ENCODE measurements at places on chromosomes 13 and 19. TPM values are rescaled to one million over a fixed set of nuclear protein-coding genes. Genes with fewer than 3 reads are reported as not detected.

- no peak overlapping the region for H3K4me3 ChIP-seq
- peaks cover 85% of the 10 kb centered on the region for H3K27me3 ChIP-seq
- DNase-seq: no peak
- H3K4me1 ChIP-seq: peaks cover 21% of the 10 kb centered on the region
- H3K27ac ChIP-seq: peak overlapping the region; percentile 41
- peaks cover 5% of the 10 kb centered on the region for H3K36me3 ChIP-seq
Observed at GRCh38 chr13:94707400-94708021, 4.8 kb downstream of the SOX21 start.

DNA sequence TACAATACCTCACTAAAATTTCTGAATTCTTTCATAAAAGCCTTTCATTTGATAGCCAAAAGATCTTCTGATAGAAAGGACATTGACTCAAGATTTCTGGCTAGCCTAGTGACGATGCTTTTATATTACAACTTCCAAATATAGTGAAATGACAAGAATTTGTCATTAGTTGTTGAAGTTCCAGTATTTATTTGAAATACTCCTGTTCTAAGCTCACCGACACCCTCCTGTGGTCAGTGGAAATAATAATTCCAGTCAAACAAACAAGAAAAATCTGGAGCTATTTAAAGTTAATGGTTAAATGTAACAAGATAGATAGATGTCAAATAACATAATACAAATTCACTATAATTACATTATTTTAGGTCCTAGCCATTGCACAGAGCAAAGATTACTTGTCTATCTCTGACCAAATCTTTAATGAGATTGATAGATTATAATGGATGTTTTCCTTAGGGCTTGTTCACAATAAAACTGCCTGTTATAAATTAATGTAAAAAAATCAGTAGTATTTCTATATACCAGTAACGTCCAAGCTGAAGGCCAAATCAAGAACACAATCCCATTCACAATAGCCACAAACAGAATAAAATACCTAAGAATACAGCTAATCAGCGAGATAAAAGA, 195.5 kb downstream of the RGCC start:
- no peak overlapping the region for H3K4me3 ChIP-seq
- peak; percentile 63 for DNase-seq
- no peaks in the 10 kb centered on the region for H3K27me3 ChIP-seq
- H3K4me1 ChIP-seq: peaks cover 5% of the 10 kb centered on the region
- H3K36me3 ChIP-seq: no peaks in the 10 kb centered on the region

DNA sequence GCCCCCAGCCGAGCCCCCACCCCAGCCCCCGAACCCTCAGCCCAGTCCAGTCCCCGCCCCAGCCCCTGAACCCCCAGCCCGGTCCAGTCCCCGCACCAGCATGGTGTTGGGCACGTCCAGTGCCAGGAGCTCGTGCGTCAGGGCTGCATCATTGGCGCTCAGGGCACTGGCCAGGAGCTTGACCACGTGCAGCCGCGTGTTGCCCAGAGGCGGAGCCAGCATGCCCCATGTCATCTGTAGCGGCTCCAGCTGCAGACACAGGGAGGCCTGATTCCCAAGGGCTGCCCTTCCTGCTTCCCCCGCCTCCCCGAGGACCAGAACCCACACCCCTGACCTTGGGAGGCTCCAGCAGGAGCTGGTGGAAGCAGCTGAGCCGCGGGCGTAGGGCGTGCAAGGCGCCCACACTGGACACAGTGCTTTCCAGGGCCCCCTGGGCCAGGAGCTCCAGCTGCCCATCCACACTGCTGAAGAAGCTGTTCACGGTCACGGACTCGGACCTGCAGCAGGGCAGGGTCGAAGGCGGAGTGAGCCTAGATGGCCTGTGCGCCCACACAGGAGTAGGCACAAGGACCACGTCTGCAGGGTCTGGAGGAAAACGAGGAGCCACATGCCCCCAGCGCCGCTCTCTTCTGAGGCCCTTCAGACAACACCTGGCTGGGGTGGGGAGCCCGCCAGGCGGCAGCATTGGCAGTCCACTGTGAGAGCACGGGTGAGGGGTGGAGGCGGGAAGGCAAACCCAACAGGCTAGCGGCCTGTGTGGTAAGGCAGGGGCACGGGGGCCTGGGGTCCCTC, 12.8 kb upstream of the TMEM86B start:
- H3K27me3 ChIP-seq: no peaks in the 10 kb centered on the region
- H3K27ac ChIP-seq: no peak overlapping the region
- H3K4me3 ChIP-seq: no peak overlapping the region
- no peak for DNase-seq
- peaks cover 3% of the 10 kb centered on the region for H3K4me1 ChIP-seq
- peaks cover 53% of the 10 kb centered on the region for H3K36me3 ChIP-seq

DNA sequence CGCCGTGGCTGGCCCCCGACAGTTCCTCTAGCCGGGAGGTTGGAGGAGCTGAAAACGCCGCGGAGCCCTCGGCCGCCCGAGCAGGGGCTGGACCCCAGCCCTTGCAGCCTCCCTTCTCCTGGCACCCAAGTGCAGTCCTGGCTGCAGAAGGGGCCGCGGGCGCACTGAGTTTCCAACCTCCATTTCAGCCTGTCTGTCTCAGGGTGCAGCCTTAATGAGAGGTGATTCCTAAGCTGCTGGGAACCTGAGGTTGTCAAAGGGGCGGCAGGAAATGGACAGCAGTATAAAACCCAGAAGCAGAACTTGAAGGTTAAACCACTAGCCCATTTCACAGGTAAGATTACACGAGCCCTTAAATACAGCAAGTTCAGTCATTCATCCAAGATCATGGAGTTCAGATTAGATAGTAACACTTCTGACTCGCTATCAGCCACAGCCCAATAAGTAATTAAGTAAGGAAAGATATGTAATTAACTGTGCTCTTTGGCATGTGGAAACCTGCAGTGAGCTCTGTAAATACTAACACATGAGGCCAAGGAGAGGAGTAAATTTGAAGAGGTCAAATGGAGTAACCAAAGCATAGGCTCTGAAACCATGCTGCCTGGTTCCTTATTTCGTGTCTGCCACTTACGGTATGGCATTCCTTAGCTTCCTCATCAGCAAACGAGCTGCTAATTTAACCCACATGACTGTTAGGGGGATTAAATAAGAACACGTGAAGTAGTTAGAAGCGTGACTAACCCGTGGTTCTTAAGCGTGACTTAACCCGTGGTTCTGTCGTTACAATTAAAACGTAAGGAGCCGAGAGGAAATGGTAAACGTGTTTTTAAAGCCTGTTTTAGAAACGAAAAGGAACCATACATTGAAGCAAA, 686 bp downstream of the SETDB2 start:
- peaks cover 29% of the 10 kb centered on the region for H3K36me3 ChIP-seq
- H3K27me3 ChIP-seq: no peaks in the 10 kb centered on the region
- peaks cover 62% of the 10 kb centered on the region for H3K4me1 ChIP-seq
- peak overlapping the region; percentile 99 for H3K27ac ChIP-seq
- H3K4me3 ChIP-seq: peak overlapping the region; percentile 92

GRCh38 chr13:58081301-58081820, 449.8 kb downstream of the PCDH17 start:
- H3K27ac ChIP-seq: no peak overlapping the region
- no peak overlapping the region for H3K4me3 ChIP-seq

The IGSF23 gene
- not detected for total RNA-seq

The GPR12 gene
- not detected for total RNA-seq

The MISP3 gene
- 0.67 TPM for total RNA-seq

The FBXW9 gene
- 5.3 TPM for total RNA-seq

The SLITRK6 gene
- total RNA-seq: not detected

The MYO1F gene
- total RNA-seq: 366 TPM

The RNF17 gene
- total RNA-seq: 0.42 TPM

The CRLF1 gene
- total RNA-seq: not detected
